ENCODE measurements at places on chromosomes 13 and 19.

- no peak for DNase-seq
These were observed 2.3 kb upstream of the ZNRF4 start for GRCh38 chr19:5452594-5453565.

DNA sequence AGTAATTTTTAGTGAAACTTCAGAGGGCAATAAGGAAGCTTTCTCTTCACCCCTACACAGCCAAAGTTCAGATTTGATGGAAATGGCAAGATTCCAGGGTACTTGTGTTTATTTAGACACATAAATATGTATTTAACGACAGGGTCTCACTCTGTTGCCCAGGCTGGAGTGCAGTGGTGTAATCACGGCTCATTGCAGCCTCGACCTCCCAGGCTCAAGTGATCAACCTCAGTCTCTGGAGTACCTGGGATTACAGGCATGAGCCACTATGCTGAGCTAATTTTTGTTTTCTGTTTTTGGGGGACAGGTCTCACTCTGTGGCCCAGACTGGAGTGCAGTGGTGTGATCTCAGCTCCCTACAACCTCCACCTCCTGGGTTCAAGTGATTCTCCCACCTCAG, 2.0 kb upstream of the SYCE2 start:
- no peak for DNase-seq

GRCh38 chr13:48078251-48078656, 16.6 kb downstream of the MED4 start:
- no peak for DNase-seq

GRCh38 chr13:69194130-69194529, 913.5 kb upstream of the ATXN8OS start:
- no peak for DNase-seq
